ENCODE measurements at places on chromosomes 11 and 22.

DNA sequence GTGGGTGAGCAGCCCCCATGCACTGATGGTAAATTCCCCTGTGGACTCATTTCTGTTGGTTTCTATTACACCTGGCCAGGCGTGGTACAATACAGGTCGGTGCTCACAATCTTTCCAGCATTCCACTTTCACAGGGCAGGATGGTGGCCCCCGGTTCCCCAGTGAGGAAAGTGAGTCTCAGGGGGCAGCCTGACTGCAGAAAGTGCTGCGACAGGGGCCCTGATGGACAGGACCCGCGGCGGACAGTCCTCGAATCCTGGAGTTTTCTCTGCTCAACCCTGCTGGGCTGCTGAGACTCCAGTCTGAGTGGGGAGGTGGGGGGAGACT, 3.1 kb upstream of the PGGHG start:
- no peak for DNase-seq

- DNase-seq: no peak
These were observed 161.1 kb upstream of the CADM1 start for GRCh38 chr11:115665175-115665821.

- DNase-seq: no peak
These were observed 12.6 kb upstream of the AHNAK start for GRCh38 chr11:62559204-62559603.

DNA sequence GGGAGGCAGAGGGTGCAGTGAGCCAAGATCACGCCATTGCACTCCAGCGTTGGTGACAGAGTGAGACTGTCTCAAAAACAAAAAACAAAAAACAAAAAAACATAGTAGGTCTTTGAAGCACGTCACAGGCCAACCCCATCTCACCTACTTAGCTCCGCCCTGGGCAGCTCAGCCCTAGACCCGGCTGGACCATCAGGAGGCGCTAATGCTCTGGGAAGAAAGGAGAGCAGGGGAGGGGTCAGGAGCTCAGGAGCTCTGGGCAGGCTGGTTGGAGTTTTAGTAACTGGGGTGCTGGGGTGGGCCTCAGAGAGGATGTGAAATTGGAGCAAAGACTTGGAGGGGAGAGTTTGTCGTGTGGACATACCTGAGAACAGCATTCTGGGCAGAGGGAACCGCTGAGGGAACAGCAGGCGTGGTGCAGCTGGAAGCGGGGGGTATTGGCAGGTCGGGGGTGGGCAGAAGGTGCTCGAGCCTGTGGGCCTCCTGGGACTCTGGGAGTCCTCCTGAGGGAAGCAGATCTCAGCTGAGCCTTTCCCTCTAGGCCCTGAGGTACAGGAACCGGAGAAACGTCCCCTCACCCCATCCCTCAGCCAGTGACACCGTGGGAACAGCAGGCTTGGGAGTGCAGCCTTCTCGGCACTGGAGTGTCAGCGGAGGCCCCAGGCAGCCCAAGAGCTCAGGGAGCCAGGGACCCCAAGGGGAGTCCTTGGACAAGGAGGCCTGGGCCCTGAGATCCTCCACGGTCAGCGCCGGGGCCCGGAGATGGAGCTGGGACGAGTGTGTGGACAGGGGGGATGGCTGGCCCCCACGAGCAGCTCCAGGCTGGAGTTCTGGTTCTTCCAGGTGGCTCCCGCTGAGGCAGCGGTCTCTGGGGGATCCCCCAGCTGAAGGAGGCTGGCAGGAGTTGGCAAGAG, 2.2 kb upstream of the RPS6KA4 start:
- DNase-seq: no peak

GRCh38 chr22:40014667-40015248, 20.0 kb downstream of the FAM83F start:
- no peak for DNase-seq

DNA sequence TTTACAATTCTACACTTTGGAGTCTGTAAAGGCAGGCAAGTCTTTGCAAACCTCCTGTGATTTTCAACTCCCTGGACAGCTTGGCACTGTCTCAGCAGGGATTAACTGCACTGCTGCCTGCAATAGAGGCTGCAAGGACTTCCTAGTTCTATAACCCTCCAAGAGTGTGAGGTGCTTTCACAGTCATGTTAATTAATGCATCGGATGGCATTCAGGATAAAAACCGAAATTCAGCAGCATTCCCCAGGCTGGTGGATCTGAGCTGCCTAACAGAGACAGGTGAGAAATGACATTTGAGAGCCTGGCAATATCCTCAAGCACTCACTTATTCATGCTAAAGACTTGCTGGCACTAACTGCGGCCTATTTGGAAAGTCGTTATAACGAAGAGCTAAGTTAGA, 85.0 kb downstream of the LARGE1 start:
- no peak for DNase-seq

DNA sequence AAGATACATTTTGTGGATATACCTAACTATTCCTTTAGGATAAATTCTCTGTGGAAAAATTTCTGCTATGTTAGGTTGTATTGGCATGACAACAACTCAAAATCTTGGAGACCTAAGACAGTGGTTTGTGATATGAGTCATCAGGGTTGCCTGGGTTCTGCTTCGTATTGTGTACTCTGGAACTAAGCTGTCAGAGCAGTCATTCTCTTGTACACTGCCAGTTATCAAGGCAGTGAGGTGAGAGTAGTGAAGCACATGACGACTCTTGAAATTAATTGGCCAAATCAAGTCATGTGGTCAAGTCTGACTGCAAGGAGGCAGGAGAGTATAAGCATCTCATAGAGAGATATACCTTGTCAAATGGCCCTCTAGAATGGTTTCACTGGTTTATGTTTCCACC, 104.4 kb downstream of the FANCF start:
- no peak for DNase-seq

GRCh38 chr22:48441553-48441850, 1386.2 kb downstream of the BRD1 start:
- DNase-seq: no peak

- DNase-seq: no peak
These were observed 59.2 kb upstream of the EED start for GRCh38 chr11:86185381-86185750.

- DNase-seq: peak; percentile 50
These were observed 205.6 kb downstream of the DDX10 start for GRCh38 chr11:108870373-108871020.

GRCh38 chr11:22192642-22193347, at the start of gene ANO5:
ANO5 (plus strand) TSS chr11:22193085; CDS start chr11:22193493, 408 bp downstream.
- no peak for DNase-seq

DNA sequence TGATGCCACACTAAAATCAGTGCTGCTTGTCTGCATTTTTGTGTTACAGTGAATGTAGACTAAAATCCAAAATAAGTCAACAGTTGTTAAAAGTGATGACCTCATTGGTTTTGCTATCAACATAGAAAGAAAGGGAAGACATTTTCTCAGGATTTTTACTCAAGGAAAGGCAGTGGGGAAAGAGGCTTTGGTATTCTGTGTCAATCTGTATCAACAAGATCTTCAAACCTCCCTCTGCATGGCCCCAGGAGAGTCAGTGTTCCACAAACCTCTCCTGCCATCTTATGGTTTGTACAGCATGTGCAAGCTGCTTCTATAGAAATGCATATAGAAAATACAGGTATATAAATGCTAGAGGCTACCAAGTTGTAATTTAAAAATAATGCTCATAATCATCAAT, 13.8 kb upstream of the OR51M1 start:
- DNase-seq: peak; percentile 54

- no peak for DNase-seq
These were observed 245.6 kb downstream of the BLID start for GRCh38 chr11:121870206-121871045.

DNA sequence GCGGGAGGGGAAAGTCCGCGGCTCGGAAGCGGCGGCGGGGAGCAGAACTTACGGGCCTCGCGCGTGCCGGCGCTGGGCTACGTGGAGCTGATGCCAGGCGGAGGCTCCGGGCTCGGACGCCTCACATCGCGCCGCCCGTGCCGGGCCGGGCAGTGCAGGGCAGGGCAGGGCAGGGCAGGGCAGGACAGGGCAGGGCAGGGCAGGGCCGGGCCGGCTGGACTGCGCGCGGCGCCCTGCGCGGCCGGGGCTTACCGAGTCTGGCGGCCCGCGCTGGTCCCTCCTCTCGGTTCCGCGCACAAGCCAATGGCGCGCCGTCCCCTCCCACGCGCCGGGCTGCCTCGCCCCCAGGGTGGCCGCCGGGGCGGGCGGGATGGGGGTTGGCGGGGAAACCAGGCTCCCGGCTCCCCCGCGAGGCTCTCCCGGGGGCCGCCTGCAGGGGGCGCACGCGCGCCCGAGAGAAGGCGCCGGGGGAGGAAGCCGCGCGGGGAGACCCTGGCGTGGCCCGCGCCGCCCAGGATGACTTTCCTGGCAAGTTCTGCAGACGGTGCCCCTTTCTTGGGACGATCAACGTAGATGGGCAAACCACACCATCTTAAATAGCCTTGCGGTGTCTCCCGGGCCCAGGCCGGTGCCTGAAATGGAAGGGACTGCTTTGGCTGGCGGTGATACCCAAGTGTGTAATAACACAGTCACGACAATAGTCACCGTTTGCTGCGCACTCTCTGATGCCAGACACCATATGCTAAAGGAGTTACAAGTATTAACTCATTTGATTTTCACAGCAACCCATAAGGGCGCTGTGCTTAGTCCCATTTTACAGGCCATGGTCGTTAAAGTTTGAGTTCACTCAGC, at the start of gene TP53I11:
Gene TP53I11, minus strand, starts transcription at position 259 of the 852 bp plus-strand sequence. CDS start 12,548 bp downstream, outside the sequence.
- no peak for DNase-seq

DNA sequence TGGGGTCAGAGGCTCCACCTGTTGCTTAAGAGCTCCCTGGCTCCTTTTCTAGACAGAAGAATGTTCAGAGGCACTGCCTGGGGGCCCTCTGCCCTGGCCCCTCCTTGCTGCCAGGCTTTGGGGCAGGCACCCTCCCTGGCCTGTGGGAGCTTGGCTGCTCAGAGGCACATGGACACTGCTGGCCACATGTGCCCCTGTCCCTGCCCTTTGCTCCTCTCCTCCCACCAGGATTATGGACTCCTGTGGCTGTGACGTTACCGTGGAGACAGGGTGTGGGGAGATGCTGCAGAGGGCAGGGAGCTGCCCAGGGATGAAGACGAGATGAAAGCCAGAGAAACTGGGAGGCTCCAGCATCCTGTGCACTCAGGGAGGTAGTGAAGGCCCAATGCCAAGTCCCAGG, 14.7 kb downstream of the DRD2 start:
- no peak for DNase-seq

DNA sequence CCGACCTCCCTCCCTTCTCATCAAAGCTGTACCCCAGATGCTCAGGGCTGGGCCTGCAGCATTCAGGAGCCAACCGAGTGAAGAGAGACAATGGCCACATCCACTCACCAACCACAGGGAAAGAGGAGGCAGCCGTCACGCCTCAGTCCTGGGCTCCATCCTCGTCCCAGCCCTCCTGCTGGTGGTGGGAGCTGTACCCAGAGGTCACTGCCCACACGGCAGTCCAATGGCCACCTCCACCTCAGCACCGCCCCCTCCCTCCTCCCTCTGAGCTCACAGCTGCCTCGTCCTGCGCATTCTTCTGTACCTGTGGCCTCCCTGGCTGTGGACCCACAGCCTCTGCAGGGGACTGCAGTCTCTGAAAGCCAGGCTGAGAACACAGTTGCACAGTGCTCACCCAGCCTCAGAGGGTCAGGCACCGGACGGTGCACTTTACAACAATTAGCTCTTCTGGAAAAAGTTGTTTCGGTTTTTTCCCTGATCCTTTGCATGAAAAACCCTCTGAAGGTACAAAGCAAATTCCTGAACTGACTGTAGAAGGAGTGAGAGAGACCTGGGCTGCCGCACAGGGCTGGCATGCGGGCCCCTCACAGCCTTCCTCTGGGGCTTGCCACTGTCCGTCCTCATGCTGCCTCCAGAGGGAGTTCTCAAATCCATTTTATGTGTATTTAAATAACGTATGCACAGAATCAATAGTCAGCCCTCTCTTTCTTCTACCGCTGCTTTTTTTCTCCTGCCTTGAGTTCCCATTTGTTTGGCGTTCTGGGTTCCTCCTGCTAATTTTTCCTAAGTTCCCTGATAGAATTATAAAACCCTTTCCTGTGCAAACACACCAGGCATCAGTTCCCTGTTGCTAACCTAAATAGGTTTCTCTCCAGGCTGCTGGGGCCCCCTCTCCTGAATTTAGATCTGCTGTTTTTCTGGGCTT, 52.7 kb downstream of the PHF21B start:
- no peak for DNase-seq

DNA sequence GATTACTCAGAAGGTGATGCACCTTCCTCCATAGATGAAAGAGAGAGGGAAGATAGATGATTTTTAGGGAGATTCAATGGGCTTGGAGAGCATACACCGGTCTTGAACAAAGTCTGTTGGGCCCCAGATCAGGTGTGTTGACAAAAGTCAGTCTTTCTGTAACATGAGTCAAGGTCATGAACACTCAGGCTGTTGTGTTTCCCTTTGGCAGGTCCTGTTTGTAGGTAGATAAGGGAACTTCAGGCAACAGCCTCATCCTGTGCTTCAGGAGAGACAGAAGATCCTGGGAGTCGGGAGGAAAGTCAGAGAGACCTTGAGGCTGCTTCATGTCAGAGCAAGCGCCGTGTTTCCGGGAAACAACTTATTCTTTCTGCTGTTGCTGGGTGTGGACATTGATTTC, 703.1 kb downstream of the BRD1 start:
- no peak for DNase-seq

DNA sequence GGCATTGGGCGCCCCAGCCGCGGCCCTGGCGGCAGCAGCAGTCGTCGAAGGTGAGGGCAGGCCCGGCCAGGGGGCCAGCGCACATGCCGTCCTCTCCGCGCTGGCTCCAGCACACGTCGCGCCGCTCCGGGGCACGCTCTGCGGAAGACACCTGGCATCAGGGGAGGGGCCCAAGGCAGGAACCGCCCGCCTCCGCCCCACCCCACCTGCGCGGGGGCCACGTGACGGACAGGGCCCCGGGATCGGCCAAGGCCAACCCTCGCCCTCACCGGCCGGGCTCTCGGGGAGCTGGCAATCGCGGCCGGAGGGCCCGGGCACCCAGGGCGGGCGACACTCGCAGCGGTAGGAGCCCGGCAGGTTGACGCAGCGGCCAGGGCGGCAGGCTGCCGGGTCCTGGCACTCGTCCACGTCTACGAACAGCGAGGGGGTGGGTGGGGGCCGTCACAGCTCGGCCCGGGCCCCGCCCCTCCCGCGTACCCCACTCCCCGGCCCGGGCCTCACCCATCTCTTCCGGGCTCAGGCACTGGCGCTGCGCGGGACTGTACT, 14.9 kb downstream of the SCYL1 start:
- no peak for DNase-seq

DNA sequence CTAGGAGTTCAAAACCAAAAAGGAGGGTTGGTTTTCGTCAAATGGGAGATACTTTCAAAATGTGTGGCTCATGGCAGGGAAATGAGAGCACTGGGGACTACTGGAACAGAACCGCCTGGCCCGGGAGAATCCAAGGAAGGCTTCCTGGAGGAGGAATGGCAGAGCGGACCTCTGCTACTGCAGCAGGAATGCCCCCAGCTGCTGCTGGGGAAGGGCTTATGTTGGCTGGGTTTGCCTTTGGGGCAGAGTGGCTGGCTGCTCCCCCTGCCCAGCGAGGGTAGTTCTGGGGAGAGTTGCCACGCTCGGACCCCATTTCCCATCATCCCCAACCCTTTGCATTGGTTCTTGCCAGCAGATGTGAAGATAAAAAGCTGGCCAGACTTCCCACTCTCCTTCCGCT, 10.6 kb upstream of the APOBEC3A start:
- DNase-seq: no peak

GRCh38 chr11:12128301-12128751, 17.9 kb downstream of the MICAL2 start:
- no peak for DNase-seq

Data from AG04449 (cell line).